ENCODE measurements at places on chromosomes 12 and 14. TPM values are rescaled to one million over a fixed set of nuclear protein-coding genes. Genes with fewer than 3 reads are reported as not detected.

DNA sequence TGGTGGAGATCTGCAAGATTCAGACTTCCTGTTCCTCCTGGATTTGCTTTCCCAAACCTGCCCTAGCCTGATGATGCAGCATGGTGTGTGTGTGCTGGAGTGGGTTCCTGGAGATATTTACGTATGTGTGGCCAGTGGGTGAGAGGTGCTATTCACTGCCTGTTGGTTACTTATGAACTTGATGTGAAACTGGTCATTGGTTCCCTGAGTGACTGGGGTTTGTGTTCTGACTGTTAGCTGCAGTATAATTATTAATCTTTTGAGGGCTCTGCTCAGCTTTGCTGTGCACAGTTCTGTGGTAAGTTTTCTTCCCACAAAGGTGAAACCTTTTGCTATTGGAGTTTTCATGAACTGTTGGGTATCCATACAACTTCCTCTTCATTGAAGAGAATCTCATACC lies 541.8 kb upstream of the FBXO33 start:
- DNase-seq = no peak

DNA sequence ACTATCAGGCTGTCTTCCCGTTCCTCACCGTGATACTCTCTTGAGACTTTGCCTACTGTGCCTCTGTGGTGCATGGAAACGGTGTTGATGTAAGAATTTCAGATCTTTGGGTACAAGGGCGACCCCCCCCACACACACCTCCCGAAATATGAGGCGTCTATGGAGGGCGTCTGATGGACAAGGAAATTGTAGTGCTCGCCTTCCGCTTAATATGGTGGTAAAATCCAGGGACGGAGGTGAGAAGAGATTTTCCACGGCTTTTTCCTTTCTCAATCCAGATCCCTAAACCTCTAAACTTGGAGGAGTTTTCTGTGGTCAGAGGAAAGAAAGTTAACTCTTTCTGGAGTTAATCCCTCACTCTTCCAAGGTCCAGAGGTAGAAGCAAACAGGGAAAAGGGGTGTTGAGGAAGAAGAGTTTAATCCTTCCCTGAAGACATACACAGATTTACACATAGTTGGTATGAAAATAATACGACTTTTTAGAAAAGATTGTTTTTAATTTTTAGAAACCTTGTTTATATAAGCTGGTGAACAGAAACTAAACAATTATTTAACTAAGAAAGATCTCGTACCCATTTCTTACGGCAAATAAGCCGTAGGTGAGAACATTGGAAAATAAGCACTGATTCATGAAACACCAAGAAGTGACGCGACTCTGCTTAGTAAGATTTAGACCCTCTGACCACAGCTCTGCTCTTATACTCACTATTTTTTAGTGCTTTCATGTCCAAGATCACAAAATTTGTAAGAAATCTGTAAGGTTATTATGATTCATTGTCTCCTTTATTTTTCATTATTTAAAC lies 23.1 kb upstream of the RNASE12 start:
- peak; percentile 45 for DNase-seq

- no peak for DNase-seq
Measured at GRCh38 chr14:65585216-65585615, 172.7 kb downstream of the FUT8 start.

Gene KRT83
- total RNA-seq = 18.8 TPM

Gene TMCC3
- total RNA-seq = 9.8 TPM

Measured in skin of body (tissue), 3 donors.